ENCODE measurements at places on chromosomes 4 and X.
A peak's percentile ranks its signal among the peaks of the same experiment; 100 is the strongest.

GRCh38 chr4:81626851-81627250 is 155.1 kb upstream of the RASGEF1B start:
- no peak for DNase-seq

GRCh38 chr4:78608684-78609083 is 57.1 kb downstream of the ANXA3 start:
- DNase-seq, result no peak

GRCh38 chrX:74179071-74179470 is 124.9 kb upstream of the ZCCHC13 start:
- DNase-seq, result no peak

DNA sequence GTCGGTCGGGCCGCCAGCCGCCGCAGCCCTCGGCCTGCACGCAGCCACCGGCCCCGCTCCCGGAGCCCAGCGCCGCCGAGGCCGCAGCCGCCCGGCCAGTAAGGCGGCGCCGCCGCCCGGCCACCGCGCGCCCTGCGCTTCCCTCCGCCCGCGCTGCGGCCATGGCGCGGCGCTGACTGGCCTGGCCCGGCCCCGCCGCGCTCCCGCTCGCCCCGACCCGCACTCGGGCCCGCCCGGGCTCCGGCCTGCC is 213 bp downstream of the NFKB1 start:
- DNase-seq, result no peak

DNA sequence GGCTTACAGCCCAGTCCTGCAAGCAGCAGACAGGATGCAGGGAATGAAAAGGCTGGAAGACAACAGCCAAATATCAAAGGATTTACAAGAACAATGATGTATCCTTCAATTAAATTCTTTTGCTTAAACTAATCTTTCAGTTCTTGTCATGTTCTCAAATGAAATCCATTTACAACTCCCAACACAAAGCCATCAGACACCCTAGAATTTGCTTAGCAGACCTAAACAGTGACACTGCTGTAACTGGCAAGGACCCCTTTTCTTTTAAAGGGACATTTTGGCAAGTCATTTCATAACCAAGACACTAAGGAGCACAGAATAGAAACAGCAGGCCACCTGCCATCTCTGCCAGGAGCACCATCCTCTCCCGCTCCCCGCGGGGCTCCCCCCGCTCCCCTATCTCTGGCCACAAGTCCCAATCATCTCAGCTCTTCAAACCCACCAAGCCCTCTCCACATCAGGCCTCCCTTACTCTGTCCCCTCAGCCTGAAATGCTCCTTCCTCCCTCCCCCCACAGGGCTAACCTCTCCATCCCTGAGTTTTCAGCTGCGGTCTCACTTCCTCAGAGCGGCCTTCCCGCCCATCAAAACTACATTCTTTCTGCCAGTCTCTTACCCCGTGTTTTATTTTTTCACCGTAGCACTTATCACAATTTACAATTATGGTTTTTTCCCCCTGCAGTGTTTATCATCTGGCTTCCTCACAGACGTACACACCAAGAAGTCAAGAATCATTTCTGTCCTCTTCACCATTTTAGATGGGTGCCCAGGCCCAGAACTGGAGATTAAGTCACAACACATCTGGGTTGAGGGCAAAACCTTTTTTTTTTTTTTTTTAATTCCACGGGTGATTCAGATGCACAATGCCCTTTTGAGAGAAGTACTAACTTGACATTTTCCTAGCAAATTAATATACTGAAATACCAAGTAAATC is 45.8 kb downstream of the TSPAN5 start:
- DNase-seq, result no peak

GRCh38 chrX:11953615-11954014 is 184.7 kb upstream of the FRMPD4 start:
- DNase-seq, result no peak

- DNase-seq, result no peak
Observed at GRCh38 chrX:24890677-24891076, 125.1 kb downstream of the ARX start.

DNA sequence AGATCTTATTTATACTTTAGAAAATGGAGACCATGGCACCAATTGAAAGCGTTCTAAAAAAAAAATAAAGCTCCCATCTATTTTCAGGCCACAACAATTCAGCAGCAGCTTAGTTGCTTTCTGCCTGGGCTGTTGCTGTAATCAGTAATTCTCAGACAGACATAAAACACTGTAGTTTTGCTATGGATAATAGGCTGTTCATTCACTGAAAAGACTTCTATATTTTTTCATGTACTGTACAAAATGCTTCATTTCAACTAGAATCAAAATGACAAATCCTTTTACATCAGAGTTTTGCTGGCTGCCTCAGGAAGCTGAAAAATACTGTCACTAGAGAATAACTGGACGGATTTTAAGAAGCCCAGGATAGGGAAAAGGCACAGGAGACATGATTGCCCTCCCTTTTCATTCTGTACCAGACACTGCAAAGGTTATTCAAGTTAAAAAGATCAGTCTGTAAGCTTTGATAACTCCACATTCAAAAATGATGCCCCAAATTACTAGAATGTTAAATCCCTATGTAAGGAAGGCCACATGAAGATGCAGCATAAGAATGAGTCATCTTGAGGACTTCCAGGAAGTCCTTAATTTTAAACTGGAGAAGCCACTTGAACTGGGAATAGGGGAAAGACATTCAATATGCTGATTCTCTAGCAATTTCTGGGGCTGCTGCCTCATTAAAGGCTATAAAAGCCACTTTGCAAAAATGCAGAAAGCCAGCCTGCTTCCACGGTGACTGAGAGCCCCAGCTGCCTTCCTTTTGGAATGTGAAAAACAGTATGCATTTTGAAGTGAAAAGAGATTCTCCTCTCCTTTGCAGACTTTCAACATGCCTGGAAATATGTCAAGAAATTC is 403.2 kb upstream of the RASGEF1B start:
- no peak for DNase-seq

- no peak for DNase-seq
Observed at GRCh38 chr4:24065974-24066373, 176.1 kb upstream of the PPARGC1A start.

DNA sequence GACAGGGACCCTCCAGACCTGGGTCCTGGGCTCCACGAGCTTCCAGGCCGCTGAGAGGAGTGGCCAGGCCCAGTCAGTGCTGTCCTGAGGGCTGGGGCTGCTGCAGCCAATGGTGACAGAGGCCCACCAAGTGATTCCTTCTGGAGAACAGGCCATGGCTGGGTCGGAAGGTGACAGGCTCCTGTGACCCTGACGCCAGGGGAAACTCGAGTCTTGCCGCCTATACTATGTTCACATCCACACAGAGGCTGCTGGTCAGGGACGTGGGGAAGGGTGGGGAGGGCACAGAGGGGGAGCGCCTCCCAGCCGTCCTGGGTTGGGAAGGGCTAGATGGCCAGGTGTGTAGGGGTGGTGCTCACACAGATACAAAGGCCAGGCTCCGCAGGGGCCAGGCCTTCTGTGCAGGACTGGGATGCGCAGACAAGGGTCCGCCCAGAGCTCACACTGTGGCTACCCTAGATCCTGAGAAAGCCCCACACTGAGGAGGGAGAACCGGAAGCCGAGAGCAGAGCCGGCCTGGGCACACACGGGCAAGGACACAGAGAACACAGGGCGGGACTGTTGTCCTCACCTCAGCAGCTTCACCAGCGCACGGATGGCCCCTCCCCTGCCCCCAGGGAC is 81.4 kb downstream of the HTRA3 start:
- DNase-seq, result no peak

GRCh38 chr4:138611721-138612120 is 369.6 kb upstream of the SLC7A11 start:
- no peak for DNase-seq

- DNase-seq, result peak; percentile 40
Observed at GRCh38 chr4:80188801-80189458, 8.4 kb upstream of the PRDM8 start.

DNA sequence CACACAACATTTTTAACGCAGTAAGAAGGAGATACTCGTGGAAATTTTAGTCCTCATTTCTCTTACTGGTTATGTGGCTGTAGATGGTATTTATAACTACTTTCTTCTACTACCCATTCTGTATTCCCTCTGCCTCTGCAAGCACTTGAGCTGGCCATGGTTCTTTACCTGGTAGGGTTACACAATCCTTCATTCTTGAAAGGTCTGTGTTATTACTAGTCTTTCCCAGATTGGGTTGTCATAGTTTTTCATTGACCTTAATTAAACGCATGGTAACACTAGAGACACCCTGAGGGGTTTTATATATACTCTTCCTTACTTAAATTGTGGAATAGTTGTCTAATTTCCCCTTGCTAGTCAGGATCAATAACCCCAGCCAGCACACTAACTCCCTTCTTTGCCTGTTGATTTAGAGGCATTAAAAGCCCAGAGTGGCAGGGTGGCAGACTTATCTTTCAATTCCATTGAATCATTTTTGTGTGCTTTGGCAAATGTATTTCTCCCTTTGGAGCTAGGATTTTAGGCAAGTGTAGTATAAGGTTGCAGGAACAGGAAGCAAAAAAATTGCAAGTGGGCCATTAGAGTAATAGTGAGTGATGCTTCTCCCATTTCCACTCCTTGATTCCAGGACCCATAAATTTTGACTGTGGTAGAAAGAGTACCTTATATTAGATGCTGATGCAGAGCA is 113.6 kb upstream of the EMCN start:
- DNase-seq, result no peak

- DNase-seq, result no peak
Observed at GRCh38 chr4:61312526-61312925, 112.4 kb downstream of the ADGRL3 start.

DNA sequence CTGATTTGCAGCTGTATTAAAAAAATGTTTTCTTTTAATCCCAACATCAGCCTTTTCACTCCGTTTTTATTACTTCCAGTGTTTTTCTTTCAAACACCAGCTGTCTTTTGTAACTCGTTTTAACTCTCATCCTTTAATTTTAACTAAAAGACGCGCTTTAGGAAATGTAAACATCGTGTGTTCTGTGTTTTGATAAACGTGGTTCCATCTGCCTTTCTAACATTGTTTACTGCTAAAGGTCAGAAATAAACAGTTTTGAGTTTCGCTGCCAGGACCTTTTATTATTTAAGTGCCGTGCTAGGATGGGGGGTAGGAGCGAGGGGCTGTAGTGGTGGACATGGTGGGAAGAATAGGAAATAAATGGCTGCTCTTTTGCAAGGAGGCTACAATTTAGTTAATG is 1.5 kb downstream of the N4BP2 start:
- DNase-seq, result no peak

DNA sequence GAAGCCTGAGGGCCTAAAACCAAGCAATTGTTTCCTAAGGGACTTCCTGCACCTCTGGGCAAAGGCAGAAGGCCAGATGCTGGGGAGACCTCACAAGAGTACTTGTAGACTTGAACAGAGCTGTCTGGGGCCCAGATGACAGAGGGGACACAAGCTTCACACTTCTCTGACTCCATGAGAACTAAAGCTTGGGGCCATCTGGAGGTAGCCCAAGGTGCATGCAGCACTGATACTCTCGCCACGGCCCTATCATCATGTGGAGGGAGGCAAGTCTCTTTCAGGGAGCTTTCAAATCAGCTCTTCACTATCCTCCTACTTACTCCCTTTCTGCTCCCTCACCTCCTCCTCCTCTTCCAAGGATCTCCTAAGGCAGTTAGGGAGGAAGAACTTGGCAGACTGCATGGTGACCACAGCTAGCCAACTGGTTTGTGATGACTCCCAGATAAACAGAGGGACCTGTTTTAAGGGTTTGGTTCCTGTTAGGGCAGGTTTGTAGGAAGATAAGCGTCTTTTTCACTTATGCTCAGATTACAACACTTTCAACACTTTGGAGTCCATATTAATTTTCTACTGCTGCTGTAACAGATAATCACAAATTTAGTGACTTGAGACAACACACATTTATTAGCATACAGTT is 23.8 kb downstream of the MSL3 start:
- no peak for DNase-seq

DNA sequence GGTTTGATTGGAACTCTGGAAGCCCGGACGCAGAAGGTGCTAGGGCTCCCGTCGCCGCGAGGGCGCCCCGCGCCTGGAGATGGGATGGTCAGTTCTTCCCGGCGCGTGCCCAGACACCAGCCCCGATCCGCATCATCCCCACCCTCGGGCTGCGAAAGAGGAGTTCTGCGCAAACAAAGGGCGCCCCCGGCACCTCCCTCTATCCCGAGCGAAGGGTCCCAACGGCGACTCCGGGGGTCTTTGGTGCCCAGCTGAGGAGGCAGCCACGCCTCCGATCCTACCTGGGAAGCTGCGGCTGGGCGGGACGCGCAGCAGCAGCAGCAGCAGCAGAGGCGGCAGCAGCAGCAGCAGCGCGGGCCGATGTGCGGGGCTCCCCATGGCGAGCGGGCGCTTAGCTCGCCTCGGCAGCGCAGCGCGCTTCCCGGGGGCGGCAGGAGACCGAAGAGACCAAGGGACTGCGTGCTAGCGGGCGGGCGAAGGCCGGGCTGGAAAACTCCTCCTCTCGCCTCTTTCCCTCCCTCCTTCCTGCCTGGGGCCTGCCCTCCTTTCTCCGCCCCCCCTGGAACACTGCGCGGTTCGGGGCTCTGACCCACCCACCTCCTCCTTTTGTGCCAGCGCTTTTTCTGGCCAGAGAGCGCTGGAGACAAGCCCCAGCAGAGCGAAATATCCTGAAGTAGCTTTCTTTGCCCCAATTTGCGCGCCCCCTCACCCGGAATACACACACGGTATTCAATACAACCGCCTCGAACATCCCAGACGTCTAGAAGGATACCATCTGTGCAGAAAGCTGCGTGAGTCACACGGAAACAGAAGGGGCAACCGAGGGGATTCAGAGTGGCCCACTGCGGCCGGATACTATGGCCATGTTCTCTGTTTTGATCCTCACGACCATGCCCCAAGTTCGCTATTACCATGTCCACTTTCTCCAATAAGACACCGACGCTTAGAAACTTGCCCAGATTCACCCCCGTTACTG is at the start of gene SRPX:
TSS of gene SRPX (minus strand) at position 457 of the 976 bp plus-strand sequence. CDS start at position 378, 79 bp downstream.
- DNase-seq, result peak; percentile 73

- no peak for DNase-seq
Observed at GRCh38 chr4:155419266-155419665, 42.5 kb upstream of the MAP9 start.

DNA sequence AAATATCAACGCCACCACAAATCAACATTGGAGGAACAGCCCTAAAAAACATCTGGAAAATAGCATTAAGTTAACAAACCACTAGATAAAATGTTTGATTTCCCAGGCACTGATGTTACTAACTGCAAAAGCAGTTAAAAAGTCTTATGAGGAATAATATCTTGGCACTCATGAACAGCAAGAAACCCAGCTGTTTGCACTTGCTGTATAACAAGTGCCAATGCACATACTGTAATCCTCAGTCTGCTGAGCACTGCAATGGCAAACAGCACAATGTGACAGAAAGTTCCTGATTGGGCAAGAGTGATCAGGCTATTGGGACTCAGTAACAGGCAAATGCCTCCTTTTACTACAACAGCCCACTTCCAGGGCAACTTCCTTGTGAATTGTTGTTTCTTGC is 20.8 kb upstream of the SEC24B start:
- no peak for DNase-seq

DNA sequence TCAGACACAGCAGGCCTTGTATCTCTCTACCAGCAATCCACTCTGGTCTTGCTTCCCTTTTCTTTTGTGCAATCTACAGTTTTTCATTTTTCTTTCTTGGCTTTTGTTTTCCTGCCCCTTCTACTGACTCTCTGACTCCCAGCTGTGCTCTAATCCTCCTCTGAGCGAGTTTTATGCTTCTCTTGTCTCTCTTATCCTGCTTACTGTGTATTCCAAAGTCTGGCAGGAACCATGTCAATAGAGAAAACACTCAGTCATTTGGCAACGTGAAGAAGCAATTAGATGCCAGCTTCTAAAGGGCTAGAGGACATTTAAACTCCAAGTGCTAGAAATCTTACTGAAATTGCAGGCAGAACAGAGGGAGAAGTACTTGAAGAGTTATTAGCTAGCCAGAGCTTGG is 984.6 kb upstream of the TENM3 start:
- no peak for DNase-seq

Measured in Right ventricle myocardium superior (tissue), 1 donor.